CD4-positive, alpha-beta T cell treated with Interleukin-4 for 4 hours (primary cell): ENCODE measurements at places on chromosomes 6 and 20.

DNA sequence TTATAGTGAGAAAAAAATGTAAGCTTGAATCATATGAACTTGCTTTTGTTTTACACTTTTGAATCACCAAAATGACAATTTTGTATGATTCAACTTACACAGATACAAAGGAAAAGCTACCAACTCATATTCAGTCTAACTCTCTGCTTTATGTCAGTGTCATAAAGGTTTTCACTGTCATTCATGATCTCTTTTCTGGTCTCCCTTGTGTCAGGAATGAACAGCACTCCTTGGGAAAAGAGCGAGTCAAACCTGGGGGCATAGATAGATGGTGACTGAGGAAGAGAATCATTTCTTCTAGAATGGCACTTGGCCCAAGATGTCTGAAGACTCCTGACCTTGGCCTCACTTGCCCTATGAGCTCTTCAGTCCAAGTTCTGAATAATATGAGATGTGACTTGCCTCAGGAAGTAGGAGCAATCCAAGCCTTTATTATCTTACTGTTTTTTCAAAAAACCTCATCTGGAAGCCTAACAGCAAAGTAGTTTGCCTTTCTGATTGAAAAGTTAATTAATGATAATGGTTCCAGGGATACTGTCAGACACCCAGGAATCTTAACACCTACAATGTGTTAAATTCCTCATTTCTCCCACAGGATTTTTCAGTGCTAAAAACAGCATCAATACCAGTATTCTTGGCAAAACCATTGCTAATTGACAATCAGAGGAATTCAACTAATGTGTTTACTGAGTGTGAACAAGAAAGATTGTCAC lies 270.0 kb upstream of the HSF2 start:
- no peak for DNase-seq

GRCh38 chr20:46713957-46714834 lies 4.7 kb downstream of the SLC2A10 start:
- DNase-seq = no peak

- DNase-seq = no peak
Observed at GRCh38 chr20:9027626-9028025, 41.3 kb upstream of the PLCB4 start.

DNA sequence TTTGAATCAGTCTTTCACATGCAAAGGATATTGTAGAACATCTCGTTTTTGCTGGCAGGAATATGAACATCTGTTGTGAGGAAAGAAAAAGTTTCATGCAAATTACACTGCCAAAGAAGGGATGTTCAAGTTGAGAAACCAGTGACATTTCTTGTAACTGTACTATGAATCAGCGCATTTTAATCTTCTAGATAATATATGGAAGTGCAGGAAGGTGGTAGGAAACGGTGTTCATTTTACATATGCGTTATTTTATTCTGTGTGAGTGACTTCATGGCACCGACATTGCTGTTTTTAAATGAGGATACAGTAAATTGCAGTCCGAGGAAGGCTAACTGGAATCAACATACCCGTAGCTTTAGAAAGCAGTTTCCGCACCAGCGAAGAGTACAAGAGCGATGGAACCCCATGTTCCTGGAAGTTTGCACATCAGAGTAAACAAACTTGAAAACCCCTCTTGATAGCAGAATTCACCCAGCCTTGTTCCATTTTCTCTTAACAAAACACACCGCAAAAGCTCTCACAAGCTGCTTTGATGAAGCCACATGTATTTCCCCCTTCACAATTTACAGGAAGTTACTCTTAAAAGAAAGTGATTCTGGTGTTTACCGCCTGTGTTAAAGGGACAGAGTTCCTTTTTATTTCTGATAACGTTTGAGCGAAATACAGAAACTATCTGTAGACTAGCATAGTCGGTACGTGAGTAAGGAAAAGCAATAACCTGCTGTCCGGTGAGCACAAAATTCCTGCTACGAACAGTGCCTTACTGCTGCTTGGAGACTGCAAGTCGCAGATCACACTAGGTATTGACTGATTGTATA lies 11.5 kb downstream of the PRDM1 start:
- DNase-seq = peak; percentile 89

DNA sequence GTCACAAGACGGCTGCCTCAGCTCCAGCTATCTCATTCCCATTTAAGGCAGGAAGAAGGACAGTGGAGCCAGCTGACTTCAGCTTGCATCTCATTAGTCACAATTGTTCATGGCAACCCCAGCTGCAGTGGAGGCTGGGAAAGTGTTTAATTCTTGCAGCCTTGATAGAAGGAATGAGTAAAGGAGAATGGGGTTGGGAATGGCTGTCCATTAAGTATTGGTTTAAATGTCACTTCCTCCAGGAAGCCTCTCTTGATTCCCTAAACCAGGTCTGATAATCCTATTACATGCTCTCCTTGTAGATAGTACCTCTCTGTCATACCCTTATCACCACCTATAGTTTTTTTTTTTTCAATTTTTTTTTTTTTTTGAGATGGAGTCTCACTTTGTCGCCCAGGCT lies 166.4 kb downstream of the TFAP2C start:
- DNase-seq = no peak

- no peak for DNase-seq
Observed at GRCh38 chr6:23522792-23523547, 603.0 kb upstream of the NRSN1 start.

DNA sequence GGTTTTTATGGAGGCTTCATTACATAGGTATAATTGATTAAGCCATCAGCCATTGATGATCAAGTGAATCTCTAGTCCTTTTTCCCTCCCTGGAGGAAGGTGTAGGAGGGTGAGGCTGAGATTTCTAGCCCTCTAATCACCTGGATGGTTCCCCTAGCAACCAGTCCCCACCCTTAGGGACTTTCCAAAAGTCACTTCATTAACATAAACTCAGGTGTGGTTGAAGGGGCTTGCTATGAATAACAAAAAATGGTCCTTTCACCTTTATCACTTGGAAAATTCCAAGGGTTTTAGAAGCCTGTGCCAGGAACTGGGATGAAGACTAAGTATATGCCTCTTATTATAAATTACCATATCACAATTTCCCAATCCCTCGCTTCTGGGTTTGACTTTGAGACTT lies 40.4 kb downstream of the SMPDL3A start:
- no peak for DNase-seq

GRCh38 chr6:30873137-30873640 lies 11.1 kb upstream of the DDR1 start:
- DNase-seq = no peak

- DNase-seq = no peak
Observed at GRCh38 chr6:136494710-136495109, 55.5 kb downstream of the MAP7 start.
